ENCODE measurements at places on chromosomes 6 and 20. TPM values are rescaled to one million over a fixed set of nuclear protein-coding genes. Genes with fewer than 3 reads are reported as not detected.

DNA sequence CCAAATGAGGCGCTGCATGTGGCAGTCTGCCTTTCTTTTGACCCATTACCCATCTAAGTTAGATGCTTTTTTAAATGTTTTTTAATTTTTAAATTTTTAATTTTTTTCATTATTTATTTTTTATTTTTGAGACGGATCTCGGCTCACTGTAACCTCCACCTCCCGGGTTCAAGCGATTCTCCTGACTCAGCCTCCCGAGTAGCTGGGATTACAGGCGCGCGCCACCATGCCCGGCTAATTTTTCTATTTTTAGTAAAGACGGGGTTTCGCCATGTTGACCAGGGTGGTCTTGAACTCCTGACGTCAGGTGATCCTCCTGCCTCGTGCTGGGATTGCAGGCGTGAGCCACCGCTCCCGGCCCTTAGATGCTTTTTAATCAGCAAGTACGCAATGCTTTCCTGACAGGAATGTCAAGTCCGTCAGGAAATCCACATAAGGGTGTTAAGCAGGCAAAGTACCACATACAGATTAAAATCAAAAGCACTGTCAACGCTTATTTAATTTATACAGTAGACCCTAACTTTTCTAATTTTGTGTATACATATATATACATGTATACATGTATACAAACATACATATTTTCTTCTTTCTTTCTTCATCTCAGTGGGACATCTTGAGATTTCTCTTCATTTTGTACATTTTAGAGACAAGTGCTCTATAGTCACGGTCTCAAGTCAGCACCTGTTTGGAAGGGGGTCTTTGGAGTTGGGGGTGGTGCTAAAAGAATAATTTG, 995 bp upstream of the GSTA4 start:
- H3K27ac ChIP-seq = peak overlapping the region; percentile 2
- H3K4me1 ChIP-seq = peaks cover 18% of the 10 kb centered on the region
- no peaks in the 10 kb centered on the region for H3K27me3 ChIP-seq
- H3K36me3 ChIP-seq = peaks cover 5% of the 10 kb centered on the region
- H3K4me3 ChIP-seq = peak overlapping the region; percentile 85

C6orf52 gene
- not detected for total RNA-seq

GRCh38 chr6:78810698-78811097, 56.7 kb upstream of the IRAK1BP1 start:
- H3K27ac ChIP-seq = no peak overlapping the region
- H3K36me3 ChIP-seq = no peaks in the 10 kb centered on the region
- peaks cover 13% of the 10 kb centered on the region for H3K4me1 ChIP-seq
- DNase-seq = peak; percentile 23
- no peaks in the 10 kb centered on the region for H3K27me3 ChIP-seq

GRCh38 chr20:22526512-22527012, 57.8 kb downstream of the FOXA2 start:
- H3K27ac ChIP-seq = no peak overlapping the region
- H3K4me1 ChIP-seq = no peaks in the 10 kb centered on the region
- H3K36me3 ChIP-seq = no peaks in the 10 kb centered on the region
- no peaks in the 10 kb centered on the region for H3K27me3 ChIP-seq
- no peak overlapping the region for H3K4me3 ChIP-seq
- DNase-seq = no peak

GRCh38 chr6:117911150-117911549, 4.1 kb downstream of the SLC35F1 start:
- H3K4me3 ChIP-seq = no peak overlapping the region
- no peaks in the 10 kb centered on the region for H3K36me3 ChIP-seq
- no peak for DNase-seq
- H3K27ac ChIP-seq = no peak overlapping the region
- H3K27me3 ChIP-seq = peaks cover 19% of the 10 kb centered on the region
- H3K4me1 ChIP-seq = no peaks in the 10 kb centered on the region

DNA sequence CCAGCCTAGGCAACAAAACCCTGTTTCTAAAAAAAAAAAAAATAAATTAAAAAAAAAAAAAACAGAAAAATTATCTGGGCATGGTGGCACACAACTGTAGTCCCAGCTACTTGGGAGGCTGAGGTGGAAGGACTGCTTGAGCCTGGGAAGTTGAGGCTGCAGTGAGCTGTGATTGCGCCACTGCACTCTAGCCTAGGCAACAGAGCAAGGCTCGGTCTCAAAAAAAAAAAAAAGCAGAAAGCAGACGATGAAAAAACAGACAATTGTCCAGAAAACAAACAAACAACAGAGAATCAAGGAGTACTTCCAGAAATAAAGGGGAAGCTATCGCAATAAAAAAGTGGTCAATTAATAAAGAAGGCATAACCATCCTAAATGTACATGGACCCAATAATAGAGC, 229.4 kb downstream of the GMDS start:
- H3K36me3 ChIP-seq = no peaks in the 10 kb centered on the region
- no peak overlapping the region for H3K4me3 ChIP-seq
- no peak overlapping the region for H3K27ac ChIP-seq
- DNase-seq = no peak
- peaks cover 3% of the 10 kb centered on the region for H3K4me1 ChIP-seq

SNAP91 gene
- total RNA-seq = 0.72 TPM

DNA sequence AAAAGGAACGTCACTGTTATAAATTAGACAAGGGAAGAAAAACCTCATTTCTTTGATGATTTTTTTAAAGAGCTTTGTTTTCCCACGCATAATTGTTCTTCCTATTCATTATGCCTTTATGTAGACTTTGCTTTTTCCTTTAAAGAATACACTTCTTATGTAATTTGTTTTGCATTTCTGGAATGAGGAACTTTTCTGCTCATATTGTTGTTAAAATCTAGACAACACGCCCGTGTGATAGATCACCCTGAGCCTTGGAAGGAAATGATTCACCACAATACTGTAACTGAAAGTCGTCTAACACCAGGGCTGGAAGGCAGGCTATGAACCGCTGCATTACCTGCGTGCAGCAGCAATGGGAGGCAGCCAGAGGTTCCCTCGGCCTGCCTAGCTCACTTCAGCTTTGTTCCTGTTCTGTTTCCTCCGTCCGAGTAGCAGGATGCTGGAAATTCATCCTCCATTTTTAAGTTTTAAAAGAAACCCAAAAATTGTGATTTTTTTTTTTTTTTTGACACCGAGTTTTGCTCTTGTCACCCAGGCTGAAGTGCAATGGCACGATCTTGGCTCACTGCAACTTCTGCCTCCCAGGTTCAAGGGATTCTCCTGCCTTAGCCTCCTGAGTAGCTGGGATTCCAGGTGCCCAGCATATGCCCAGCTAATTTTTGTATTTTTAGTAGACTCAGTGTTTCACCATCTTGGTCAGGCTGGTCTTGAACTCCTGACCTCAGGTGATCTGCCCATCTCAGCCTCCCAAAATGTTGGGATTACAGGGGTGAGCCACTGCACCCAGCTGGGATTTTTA, 49.6 kb upstream of the ZNF217 start:
- H3K4me1 ChIP-seq = peaks cover 18% of the 10 kb centered on the region
- peak; percentile 81 for DNase-seq
- peak overlapping the region; percentile 47 for H3K4me3 ChIP-seq
- H3K27me3 ChIP-seq = no peaks in the 10 kb centered on the region

DEF6 gene
- total RNA-seq = 0.72 TPM

ADGRG6 gene
- 0.36 TPM for total RNA-seq

DNA sequence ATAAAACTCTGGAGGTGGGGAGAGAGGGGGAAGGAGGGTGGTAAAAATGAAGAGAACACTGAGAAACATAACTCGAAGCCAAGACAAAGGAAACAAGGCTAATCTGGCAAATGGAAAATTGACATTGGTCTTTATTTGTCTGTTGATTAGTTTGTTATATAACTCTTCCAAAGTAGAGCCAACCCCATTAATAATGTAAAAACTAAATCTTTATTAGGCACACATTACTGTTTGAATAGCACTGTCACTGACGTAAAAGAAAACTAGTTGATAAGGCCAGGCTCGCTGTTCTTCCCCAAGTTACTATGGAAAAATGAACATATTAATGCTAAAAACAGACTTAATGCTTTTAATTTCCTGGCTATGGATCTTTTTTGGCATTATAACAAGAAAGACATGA, 110.0 kb downstream of the MAP3K5 start:
- DNase-seq = no peak
- H3K4me3 ChIP-seq = no peak overlapping the region
- H3K27ac ChIP-seq = no peak overlapping the region
- no peaks in the 10 kb centered on the region for H3K36me3 ChIP-seq
- H3K4me1 ChIP-seq = peaks cover 8% of the 10 kb centered on the region

- H3K4me1 ChIP-seq = no peaks in the 10 kb centered on the region
- no peaks in the 10 kb centered on the region for H3K27me3 ChIP-seq
- no peak overlapping the region for H3K4me3 ChIP-seq
- no peak overlapping the region for H3K27ac ChIP-seq
- H3K36me3 ChIP-seq = no peaks in the 10 kb centered on the region
Measured at GRCh38 chr6:49202924-49203536, 260.0 kb downstream of the MMUT start.

ENPP5 gene
- 5.3 TPM for total RNA-seq

GRCh38 chr6:136609873-136610706, 59.9 kb upstream of the MAP7 start:
- H3K36me3 ChIP-seq = no peaks in the 10 kb centered on the region
- peaks cover 51% of the 10 kb centered on the region for H3K4me1 ChIP-seq
- no peaks in the 10 kb centered on the region for H3K27me3 ChIP-seq

RIPPLY2 gene
- total RNA-seq = not detected

- peak overlapping the region; percentile 43 for H3K27ac ChIP-seq
- H3K4me1 ChIP-seq = peaks cover 17% of the 10 kb centered on the region
- H3K27me3 ChIP-seq = no peaks in the 10 kb centered on the region
- H3K4me3 ChIP-seq = peak overlapping the region; percentile 54
Measured at GRCh38 chr20:9160331-9160730, 91.4 kb downstream of the PLCB4 start.

DNA sequence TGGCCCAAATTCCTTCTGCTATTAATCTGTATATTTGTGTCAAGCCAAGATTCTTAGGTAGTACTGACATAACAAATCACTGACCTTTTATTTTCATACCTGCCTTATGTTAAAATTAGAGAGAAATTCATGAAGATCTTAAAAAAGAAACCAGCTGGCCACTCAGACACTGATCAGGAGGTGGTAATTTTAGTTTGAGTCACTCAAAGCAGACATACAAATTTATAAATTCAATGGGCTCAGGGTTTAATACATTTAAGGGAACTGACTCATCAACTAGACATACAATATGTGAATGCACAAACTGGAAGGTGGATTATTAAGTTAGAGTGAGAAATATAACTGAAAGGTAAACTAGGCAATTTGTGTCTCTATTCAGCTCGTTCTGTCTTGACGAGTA, 711.9 kb upstream of the EYS start:
- H3K27me3 ChIP-seq = no peaks in the 10 kb centered on the region
- H3K27ac ChIP-seq = no peak overlapping the region
- DNase-seq = no peak
- no peak overlapping the region for H3K4me3 ChIP-seq
- no peaks in the 10 kb centered on the region for H3K36me3 ChIP-seq

DNA sequence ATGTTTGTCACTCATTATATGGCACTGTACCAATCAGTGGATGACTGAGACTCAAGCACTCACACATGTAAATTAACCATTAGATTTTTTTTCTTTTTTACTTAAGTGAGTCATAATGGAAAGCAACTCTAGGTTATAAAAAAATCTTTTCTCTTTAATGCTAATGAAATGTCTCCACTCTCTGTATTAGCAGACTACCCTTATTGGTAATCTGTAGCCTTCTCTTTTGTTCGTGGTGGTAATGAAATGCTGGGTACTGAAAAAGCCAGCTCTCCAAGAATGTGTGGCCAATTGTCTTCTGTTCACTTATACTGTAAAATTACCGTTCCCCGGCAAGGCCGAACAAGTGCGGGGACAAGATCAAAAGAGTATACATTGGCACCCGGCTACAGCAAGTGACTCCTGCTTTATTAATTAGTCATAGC, 69.0 kb downstream of the AFG1L start:
- DNase-seq = no peak
- no peaks in the 10 kb centered on the region for H3K27me3 ChIP-seq
- no peak overlapping the region for H3K27ac ChIP-seq
- H3K4me1 ChIP-seq = no peaks in the 10 kb centered on the region
- H3K4me3 ChIP-seq = no peak overlapping the region

DNA sequence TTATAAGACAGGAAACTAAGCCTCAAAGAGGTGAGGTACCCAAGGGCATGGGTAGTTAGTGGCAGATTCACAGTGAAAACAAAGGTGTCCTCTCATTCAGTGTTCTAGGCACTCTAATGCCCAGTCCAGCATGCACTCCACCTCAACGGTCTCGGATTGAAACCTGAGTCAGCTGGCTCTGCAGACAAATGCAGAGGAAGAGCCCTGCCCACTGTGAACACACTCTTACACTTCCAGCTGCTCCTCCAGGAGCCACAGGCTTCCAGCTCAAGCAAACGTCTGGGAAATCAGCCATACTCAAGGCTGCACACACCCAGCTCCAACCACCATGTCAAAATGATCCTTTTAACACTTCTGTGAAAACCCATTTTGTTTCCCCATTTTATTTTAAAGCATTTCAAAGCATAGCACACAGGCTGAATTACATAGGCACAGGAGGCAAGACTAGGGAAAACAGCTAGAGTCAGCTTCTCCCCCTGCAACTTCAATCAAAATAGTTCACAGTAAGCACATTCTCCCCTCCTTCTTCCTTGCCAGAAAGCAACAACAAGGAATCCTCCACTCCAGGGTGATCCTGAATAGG, 3.0 kb upstream of the IL17A start:
- no peaks in the 10 kb centered on the region for H3K4me1 ChIP-seq
- H3K27ac ChIP-seq = no peak overlapping the region
- H3K27me3 ChIP-seq = no peaks in the 10 kb centered on the region
- DNase-seq = no peak

GRCh38 chr6:19067165-19067564, 680.0 kb downstream of the RNF144B start:
- no peak overlapping the region for H3K4me3 ChIP-seq
- DNase-seq = no peak
- no peaks in the 10 kb centered on the region for H3K4me1 ChIP-seq
- H3K36me3 ChIP-seq = no peaks in the 10 kb centered on the region

STX11 gene
- total RNA-seq = 0.36 TPM

- peaks cover 9% of the 10 kb centered on the region for H3K4me1 ChIP-seq
- no peak overlapping the region for H3K27ac ChIP-seq
- H3K27me3 ChIP-seq = no peaks in the 10 kb centered on the region
- H3K36me3 ChIP-seq = peaks cover 49% of the 10 kb centered on the region
- peak; percentile 71 for DNase-seq
Measured at GRCh38 chr6:37314487-37315156, 39.2 kb upstream of the RNF8 start.

DNA sequence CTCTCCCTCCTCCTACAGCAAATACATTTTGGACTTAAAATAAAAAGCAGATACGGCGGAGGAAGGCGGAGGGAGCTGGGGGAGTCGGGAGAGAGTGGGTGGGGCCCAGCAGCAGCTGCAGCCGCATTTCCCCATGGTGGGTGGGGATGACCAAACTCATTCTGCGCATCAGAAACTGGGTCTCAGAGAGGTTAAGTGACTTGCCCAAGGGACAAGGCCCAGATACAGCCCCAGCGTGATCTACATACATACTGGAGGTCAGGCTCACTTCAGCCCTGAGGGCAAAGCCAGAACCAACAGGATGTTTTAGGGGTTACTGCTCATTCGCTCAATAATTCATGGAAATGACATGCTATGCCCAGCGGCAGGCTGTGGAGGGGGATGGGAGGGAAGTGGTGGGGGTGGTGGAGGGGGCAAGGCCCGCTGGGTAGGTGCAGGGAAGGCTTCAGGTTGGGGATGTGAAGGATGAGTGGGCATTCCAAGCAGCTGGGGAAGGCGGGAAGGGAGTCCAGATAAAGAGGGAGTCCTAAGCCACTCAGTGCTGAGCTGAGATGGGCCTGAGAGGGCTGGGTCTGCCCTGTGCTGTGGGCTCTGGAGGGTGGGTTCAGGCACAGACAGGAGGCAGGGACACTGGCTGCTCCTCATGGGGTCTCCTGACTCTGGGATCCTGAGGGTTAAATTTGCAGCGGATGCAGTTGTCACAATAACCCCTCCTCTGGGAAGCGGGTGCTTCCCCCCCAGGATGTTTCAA, 31.0 kb downstream of the DLGAP4 start:
- DNase-seq = peak; percentile 6
- peaks cover 30% of the 10 kb centered on the region for H3K27me3 ChIP-seq
- H3K27ac ChIP-seq = no peak overlapping the region
- H3K4me3 ChIP-seq = no peak overlapping the region
- H3K36me3 ChIP-seq = no peaks in the 10 kb centered on the region
- no peaks in the 10 kb centered on the region for H3K4me1 ChIP-seq

Measured in osteoblast (primary cell).